ENCODE measurements at places on chromosomes 2 and 18.

DNA sequence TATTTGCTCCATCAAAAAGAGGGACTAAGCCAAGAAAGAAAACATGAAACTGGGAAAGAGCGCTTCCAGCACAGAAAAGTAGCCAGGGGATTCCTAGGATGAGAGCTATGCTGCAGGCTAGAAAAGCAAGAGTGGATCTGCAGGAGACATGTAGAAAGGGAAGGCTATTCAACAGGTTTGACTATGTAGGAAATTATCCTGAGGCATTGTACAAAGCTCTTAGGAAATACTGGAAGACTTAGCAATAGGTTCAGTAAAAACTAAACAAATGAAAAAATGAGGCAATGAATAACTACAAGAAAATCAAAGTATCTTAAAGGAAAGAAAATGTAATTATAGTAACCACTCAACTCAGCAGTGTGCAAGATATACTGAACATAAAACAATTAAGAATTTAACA is 229.5 kb upstream of the FBXO11 start:
- no peak for DNase-seq

GRCh38 chr18:31369478-31369877 is 7.1 kb upstream of the DSG4 start:
- no peak for DNase-seq

DNA sequence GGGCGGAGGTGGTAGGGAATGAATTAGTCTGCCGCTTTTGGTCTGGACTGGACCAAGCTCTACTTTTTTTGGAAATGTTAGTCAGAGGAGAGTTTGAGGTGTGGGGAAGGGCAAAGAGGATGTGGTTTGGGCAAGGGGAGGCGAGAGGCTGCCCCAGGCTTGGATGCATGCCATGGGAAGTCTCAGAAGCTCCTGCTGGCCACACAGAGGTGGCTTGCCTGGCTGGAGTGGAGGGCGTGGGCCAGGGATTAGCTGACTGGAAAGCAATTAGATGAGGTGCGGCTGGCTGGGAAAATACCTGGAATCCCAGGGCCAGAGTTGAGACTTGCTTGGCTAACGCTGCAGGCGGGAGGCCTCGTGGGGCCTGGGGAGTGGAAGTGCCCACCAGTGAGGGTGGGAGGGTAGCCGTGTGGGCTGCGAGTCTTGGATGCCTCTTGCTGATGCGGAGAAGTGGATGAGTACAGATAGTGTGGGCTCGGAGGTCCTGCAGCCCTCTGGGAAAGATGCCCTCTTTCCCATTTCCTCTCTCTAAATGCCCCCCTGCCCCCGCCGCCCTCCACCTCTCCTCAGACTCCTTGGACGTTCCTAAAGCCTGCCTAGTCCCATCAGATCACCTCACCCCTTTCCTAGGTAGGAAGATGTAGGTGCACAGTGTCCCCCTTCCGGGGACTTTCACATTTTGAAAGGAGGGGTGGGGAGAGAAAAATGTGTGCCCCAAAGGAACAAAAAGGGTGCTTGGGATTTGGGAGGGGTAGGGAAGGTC is 117.6 kb downstream of the SMAD7 start:
- DNase-seq = no peak

DNA sequence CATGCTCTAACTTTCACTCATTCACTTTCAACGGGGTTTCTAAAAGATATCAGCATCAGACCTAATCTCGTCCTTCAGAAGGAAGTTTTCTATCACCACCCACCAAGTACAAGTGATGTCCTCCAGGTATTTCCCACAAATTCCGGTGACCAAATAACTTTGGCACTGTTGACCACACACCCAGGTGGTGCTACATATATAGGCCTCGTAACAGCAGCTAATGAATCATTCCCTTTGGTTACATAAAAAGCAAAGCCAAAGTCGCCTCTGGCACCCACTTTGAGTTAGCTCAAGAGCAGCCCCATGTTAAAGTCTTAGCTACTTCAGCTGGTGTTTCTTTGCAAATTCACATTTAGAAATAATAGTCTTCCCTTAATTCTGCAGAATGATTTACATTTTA is 138.2 kb upstream of the OSR1 start:
- DNase-seq = no peak

DNA sequence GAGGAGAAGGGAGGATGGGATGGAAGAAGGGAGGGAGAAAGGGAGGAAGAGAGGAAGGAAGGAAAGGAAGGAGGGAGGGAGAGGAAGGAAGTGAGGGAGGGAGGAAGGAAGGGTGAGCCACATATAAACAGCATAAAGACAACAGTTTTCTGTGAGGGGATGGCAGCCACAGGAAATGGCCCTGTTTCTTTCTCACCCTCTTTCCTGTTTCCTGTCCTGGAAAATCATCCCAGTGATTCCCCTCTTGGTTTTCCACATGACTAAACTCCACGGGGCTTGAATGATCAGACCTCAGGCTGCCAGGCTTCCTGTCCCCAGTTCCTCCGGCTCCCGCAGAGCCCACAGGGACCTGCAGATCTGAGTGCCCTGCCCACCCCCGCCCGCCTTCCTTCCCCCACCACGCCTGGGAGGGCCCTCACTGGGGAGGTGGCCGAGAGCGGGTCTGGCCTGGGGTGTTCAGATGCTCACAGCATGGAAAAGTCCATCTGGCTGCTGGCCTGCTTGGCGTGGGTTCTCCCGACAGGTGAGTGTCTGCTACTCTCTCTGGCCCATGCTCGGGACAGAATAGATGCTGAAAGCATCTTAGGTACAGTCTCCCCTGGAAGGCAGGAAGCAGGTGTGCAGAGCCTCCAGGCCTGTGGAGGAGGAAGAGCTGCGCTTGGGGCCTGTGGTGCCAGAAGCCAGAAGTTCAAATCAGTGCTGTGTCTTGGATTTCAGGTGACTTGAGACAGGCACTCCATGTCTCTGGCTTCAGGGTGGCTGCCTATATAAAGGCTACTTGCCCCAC is at the start of gene SIGLEC15:
Gene SIGLEC15, plus strand, starts transcription at position 418 of the 787 bp plus-strand sequence. Its CDS starts 54 bp downstream, at position 472.
- DNase-seq = no peak
